Hepatocyte (in vitro differentiated cells): ENCODE measurements at places on chromosomes 3 and 15.
A peak's percentile ranks its signal among the peaks of the same experiment; 100 is the strongest.

DNA sequence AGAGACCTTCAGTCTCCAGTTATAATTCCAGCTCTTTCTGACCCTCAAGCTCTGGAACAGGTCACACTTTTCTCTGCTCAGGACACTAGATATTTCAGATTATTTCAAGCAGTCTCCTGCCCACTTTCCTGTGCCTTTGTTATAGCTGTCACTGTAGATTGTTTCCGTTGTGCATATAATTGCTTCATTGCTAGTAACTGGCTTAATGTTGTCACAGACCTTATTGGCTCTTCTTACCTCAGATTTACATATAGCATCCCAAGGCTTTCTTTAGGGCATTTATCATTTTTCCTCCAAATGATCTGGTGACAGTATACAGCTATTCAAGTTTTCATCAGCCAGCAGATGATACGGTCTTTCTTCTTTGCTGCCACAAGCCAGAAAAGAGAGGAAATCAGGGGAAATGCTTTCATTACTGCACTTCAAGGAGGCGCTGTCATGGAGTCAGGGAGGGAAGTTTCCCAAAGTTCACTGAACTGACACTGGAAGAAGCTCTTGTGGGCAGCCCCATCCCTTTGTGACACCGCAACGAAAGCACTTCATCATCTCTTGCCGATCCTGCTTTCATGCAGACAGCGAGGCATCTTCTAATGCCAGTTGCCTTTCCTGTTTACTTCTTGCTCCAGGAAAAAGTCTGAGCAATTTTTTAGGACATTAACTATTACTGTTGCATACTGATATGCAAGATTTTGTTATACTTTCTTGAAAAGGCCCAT, 181.9 kb downstream of the CDIN1 start:
- DNase-seq = no peak

DNA sequence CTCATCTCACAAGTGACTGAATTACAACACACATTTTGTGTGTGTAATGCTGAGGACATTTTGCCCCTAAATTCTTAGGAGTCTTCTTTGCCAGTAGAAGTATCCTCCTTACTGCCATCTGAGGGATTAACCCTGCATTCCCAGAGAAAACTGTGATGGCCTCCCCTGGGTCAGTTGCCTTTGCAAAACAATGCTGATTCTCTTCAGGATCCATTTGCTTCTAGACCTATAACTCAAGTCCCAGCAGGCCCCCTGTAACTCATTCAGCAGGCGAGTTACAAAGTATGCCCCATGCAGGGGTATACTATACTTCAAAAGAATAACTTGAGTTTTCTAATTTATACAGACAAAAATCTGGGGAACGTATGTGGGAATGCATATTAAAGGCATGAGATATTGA, 6.6 kb upstream of the MCF2L2 start:
- DNase-seq = no peak

- DNase-seq = no peak
Observed at GRCh38 chr3:105062853-105063252, 303.9 kb upstream of the ALCAM start.

DNA sequence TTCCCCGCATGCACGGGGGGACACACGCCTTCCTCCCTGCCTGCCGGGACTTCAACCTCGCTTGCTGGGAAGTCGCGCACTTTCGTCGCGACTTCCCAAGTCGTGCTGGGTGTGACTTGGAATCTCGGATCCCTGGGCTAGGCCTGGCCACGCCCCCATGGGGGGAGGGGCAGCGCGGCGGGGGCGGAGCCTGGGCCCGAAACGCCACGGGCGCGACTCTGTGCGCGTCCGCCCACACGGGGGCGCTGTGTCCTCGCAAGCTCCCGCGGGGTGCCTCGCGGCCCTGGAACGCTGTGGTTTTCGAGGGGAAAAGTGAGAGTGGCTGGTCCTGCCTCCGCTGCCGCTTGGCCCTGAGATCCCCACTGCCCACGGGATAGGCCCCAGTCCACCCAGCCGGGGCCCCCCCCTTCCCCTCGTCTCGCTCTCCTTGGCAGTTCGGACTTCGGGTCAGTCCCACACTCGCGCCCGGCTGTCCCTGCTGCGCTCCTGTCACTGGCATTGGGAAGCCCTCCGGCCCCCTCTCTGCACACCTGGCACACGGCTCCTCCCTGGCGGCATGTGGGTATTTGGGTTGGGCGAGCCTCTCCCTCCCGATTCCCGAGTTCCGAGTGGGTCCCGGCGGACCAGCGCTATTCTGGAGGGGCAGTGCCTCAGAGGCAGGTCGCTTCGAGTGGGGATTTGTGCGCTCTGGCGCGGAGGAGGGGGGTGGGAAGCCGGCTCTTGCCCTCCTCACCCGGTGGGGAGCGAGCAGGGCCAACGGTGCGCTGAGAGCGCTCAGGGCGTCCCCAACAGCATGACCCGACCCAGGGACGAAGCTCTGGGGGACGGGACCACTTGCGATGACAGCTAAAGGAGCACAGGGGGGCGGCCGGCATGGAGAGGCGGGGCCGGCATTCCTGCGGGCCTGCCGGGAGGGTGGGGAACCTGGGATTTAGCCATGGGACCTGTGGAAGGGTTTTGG, 23.6 kb downstream of the SEC61A1 start:
- peak; percentile 93 for DNase-seq

- no peak for DNase-seq
Observed at GRCh38 chr15:23067416-23067815, 28.0 kb upstream of the TUBGCP5 start.

DNA sequence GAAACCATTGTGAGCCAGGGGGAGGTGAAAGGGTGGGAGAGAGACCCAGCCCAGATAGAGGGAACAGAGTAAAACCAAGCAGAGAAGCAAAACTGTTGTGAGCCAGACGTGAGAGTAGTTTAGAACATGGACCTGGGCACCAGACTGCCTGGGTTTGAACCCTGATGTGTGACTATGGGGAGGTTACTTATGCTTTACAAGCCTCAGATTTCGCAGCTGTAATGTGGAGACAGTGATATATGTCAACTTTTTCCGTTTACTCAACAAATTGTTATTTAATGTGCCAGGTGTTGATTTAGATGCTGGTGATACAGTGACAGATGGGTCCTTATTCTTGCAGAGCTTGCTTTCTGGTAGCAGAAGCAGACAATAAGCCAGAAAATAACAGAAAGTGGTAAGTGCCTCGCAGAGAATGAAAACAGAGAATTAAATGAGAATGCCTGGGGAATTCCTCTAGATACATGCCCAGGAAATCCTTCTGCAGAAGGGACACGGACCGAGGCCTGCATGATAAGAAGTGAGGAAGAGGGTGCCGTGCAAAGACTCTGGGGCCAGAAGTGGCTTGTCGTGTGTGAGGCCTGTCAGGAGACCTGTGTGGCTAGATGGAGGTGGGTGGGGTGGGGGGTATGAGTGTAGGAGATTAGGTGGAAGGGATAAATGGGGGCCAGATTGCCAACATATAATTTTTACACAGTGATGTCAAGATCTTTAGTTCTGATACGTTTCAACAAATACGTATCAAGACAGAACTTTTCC, 15.0 kb downstream of the KAT2B start:
- no peak for DNase-seq
